Activated naive CD4-positive, alpha-beta T cell treated with anti-CD3 and anti-CD28 coated beads, Interleukin-2, amount 10 ng/mL, durations not matched to agents 7 days and 5 days (primary cell): ENCODE measurements at places on chromosomes 5 and 9.

GRCh38 chr5:16852251-16853005 lies 83.7 kb downstream of the MYO10 start:
- no peak for DNase-seq

- peak; percentile 98 for DNase-seq
Measured at GRCh38 chr9:136539427-136540421, 6.1 kb downstream of the NOTCH1 start.

- no peak for DNase-seq
Measured at GRCh38 chr5:147732291-147732883, 50.1 kb downstream of the JAKMIP2 start.

GRCh38 chr9:70229026-70229425 lies 29.8 kb upstream of the SMC5 start:
- no peak for DNase-seq

DNA sequence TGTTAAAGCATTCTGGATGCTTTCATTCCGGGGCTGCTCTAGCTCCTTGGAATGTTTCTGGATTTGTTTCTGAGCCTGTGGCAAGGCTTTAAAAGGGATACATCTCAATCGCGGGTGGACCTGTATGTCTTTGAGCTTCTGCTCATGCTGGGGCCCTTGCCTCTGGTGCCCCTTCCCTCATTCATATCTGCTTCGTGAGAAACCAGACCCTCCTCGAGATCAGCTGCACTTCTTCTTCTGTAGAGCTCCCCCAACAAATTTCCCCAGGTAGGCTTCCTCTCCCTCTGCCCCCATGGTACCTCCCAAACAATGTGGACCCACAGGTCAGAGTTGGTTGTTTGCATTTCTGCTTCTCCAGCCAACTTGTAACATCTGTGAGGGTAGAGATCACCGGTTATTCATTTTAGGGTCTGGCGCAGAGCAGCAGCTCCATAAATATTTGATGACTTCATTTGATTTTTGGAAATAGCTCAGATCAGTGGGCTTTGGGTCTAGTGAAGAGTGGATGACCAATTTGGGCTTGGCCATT lies 6.6 kb downstream of the ZNF618 start:
- no peak for DNase-seq

DNA sequence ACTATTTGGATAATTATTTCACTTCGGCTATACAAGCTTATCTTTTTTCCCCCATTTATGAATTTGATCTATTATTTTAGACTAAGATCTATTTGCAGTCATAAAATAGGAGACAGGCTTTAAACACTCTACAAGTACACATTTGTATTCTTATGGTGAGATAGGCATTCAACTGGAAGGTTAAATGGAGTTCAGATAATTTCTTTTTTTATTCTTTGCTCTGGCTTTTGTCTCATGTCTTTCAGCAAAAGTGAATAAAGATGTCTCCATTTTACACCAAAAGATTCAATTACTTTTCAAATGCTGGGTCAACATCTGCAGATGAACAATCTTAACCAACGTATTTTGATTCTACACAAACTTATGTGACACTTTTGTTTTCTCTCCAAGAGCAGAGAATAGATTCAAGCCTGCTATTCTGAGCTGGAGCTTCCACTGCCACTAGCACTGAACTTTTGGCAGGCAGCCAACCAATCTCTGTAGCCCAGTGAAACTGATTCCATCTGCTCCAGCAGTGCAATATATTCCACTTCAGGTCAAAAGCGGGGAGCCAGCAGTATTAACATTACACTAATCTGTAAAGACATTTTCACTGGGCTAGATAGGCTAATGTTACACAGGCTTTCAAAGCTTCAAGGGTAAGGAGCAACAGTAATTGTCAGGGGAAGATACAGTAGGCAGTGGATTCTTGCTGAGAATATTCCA lies 452.0 kb upstream of the ZNF608 start:
- no peak for DNase-seq

- DNase-seq: no peak
Measured at GRCh38 chr5:74017112-74017511, 391.1 kb downstream of the ARHGEF28 start.
